ENCODE measurements at places on chromosomes 2 and 18.

DNA sequence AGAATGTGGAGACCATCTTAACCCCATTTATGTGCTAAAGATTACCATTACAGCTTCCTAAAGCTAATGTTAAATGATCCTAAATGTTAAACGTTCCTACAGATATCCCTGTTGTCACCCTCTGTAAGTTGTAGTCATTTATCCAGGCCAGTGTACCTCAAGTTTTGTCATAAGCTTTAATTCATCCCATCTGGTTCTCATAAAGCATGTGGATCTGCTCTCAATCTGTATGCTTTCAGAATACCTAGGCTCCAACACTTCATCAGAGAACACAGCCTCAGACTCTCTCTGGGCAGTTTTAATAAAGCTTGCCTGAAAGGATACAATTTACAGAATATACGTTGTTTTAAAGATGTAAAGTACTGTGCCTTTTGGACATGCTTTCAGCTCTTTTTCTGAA is 4.2 kb upstream of the CCDC178 start:
- DNase-seq: no peak

DNA sequence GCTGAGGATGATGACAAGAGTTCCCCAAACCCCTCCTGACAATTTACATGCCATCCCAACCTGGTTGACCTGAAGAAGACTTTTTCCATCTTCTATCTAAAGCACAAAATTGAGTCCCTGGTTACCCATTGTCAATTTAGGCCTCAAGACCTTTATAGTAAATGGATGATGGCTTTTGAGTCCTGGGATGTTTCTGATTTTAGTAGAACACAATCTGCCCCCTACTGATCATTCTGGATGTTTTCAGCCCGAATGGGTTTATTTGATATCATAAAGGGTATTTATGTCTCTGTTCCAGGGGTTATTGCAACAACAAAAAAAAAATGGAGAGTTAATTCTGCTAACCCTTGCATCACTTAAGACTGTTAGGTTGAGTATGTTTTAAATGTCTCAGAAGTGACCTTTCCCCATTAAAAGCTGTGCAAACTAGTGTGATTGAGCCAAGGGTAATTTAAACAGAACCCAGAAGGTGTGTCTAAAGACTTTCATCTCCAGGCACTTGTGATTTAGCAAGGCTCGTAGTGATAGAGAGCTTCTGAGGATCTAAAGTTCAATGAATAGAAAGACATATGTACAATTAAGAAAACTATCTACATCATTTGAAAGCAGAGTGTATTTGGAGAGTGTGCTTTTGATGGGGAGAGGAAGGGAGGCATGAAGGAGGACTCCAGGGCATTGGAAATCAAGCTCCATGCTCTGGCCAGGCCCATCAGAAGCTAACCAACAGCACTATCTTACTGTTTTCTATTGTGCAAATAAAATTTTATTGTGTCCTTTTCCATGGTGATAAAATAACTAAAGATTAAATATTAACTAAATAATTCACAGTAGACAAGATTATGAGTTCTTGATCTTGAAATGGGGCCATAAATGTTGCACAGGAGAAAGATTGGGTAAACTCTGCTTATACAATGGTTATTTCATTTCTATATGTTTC is 96.6 kb upstream of the NOSTRIN start:
- DNase-seq: no peak

DNA sequence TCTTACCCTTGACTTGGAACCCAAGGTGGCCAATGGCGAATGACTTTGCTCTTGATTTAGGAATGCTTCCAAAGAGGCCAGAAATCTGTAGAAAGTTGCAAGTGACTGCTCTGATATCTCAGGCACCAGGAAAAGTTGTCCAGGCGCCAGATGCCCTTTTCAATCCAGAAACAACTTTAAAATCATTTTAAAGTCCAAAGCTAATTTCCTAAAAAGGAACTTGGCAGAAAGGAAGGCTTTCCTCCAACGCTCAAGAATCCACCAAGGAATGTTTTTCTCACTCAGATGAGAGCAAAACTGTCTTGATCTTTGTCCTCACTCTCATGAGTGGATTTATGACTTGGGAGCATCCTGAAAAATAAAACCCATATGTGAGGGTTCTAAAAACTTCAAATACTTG is 5.3 kb downstream of the NGEF start:
- no peak for DNase-seq

DNA sequence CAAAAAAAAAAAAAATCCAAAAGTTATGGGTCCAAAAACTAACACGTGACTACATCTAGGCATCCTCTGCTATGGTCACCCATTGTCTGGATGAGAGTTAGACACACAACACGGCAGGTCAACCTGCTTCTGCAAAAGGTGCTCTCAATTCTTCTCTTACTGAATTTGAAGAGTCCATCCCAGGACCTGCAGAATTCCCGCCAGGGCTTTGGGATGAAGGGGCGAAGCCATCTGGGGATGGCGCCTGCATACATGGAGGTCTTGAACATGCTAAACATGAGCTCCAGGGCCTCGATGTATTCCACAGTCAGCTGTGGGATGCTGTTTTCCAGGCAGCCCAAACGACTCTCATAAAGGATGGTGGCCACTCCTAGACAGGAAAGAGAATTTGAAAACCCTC is 19.1 kb downstream of the CYP27C1 start:
- DNase-seq: no peak

GRCh38 chr18:25299426-25300300 is 52.3 kb downstream of the ZNF521 start:
- DNase-seq: no peak
